ENCODE measurements at places on chromosomes 3 and 15. TPM values are rescaled to one million over a fixed set of nuclear protein-coding genes. Genes with fewer than 3 reads are reported as not detected.

GRCh38 chr15:91609231-91609630, 244.3 kb upstream of the SLCO3A1 start:
- no peak for DNase-seq

DNA sequence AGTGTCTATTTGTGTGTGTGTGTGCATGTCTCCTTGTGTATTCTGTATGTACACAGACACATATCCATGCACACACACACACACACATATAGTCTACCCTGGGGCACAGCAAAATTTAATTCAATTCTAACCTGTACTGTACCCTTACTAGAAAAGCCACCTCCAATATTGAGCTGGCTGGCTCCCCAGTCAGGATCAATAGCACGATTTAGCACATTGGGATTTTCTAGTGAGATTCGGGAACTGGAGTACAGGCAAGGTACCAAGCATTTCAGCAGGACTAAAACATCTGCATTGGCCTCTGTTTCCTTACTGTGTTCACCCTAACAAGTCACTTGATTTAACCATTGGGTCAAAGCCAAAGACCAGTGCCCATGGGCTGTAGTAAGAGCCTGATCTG, 13.2 kb downstream of the FSTL1 start:
- no peak for DNase-seq

DNA sequence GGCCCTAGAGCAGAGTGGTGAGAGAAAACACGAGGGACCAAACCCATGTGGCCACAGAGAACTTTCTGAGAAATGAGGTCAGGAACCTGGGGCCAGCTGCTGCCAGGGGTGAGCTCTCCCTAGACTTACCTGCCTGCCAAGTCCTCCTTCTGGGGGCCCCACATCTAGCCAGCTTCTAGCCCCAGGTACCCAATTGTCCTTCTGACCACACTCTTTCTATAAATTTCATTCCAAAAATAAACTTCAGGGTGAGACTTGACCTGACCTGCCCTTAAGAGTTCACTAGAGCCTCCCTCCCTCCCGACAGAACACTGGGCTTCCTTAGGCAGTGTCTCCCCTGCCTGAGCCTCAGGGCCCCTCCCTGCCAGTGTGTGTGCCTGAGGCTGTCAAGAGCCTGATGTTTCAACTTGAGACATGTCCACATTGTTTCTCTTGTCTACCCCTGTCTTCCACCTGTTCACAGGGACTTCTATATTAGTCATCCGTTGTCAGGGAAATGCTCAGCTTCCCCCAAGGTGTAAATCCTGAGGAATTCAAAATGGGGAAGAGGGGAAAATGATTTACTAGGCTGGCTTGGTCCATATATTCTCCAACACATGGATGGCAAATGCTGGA, 312.8 kb upstream of the TLE3 start:
- no peak for DNase-seq

GRCh38 chr15:71804695-71805470, 5.5 kb upstream of the NR2E3 start:
- no peak for DNase-seq

Gene SCN5A
- total RNA-seq = 0.05 TPM

Gene MEGF11
- total RNA-seq = 0.28 TPM

Gene TF
- 1.9 TPM for total RNA-seq

Measured in thymus (tissue), 14 donors.